DMS79 (cell line): ENCODE measurements at places on chromosomes 6 and 20.
A peak's percentile ranks its signal among the peaks of the same experiment; 100 is the strongest.

DNA sequence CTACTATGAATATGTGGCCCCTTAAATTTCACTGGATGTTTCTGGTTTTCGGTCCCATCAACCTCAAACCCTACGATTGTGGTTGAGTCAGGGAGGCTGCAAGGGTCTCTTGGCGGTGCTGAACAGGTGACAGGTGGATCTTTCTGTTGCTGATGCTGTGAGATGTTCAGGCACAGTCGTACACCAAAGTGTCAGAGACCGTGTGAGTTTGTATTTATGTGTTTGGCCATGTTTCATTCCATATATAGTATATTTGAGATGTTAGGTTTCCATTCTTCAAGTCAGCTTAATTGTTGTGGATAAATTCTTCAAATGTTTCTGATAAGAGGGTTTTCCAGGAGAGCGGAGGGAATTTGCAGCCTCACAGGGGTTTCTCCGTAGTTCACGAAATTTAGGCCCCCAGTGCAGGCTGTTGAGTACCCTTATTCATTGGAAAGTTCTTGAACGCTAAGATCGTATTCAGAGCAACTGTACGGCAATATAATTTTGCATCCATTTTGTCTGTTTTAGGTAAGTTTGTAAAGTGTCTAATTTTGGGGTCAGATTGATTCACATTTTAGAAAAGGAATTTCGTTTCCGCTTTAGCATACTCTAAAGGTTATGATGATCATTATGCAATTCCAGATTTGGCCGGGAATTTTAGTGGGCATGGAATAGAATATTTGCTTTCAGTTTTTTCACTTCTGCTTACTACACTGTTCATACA lies 1.2 kb downstream of the TAB2 start:
- DNase-seq: peak; percentile 11

DNA sequence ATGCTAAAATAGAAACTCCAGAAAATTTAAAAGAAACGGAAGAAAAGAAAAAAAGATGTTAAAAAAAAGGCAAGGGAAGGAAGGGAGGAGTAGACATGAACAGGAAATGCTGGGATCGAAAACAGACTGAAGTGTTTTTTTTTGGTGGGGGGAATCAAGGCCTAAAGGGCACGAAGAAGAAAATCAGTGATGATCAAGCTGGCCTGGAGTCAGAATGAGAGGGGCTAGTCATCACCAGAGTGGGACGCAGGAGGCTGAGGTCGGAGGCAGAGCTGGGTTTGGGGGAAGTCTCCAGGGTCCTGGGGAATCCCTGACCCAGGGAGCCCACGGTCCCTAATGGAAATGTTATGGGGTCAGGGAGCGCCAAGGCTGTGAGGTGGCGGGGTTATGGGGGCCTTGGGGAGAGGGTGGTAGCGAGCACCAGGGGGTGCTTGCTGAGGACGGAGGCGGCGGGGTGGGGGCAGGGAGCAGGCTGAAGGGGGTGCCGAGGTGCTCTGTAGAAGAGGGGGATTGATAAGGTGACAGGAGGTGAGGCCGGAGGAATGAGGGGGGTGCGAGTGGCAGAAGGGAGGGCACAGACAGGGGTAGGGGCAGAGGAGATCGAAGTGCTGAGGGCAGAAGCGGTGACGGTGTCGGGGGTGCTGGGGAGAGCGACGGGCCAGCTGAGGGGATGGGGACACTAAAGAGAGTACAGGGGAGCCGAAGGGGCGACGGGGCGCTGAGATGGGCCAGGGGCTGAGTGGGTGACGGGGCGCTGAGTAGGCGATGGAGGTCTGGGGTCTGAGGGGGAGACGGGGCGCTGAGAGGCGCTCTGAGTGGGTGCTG lies 684 bp downstream of the ZNFX1 start:
- DNase-seq: no peak

GRCh38 chr20:37988306-37988954 lies 44.8 kb downstream of the TTI1 start:
- no peak for DNase-seq

GRCh38 chr6:77433888-77434287 lies 29.4 kb downstream of the HTR1B start:
- DNase-seq: no peak

- no peak for DNase-seq
Measured at GRCh38 chr6:75306064-75306463, 21.5 kb upstream of the TMEM30A start.

- no peak for DNase-seq
Measured at GRCh38 chr6:1812487-1812886, 202.8 kb downstream of the FOXC1 start.

- DNase-seq: no peak
Measured at GRCh38 chr20:57008217-57008616, 258.2 kb downstream of the BMP7 start.

- DNase-seq: no peak
Measured at GRCh38 chr6:88665131-88665530, 298.3 kb downstream of the RNGTT start.

DNA sequence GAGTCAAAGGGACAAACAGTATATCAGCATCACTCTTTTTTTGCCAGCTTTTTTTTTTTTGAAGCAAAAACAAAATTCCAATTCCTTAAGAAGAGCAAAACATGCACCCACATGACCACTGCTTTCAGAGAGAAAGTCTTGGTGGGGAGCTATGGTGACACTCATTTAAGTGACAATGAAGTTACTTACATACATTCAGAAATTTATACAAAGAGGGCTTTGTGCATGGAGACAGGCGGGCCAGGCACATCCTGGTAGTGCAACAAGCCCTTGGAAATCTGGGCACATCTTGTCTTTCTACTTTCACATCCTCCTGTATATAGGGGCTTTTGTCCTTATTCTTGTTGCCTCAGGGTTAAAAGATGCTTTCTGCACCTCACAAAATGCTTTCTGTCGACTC lies 55.9 kb downstream of the IL22RA2 start:
- DNase-seq: no peak

DNA sequence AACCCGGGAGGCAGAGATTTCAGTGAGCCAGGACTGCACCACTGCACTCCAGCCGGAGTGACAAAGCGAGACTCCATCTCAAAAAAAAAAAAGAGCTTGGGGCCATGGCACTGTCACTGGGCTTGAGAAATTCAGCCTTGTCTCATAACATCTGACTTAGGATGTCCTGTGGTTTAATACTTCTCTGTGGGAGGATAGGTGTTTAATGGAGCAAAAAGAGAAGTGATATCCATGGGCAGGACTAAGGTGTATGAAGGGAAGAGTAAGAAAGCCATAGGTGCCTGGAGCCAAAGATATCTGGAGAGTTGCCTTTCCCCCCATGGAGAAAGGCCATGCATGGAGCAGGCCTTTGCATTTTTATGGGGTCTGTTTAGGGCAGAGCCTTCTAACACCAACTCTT lies 11.2 kb downstream of the BMP6 start:
- DNase-seq: no peak

DNA sequence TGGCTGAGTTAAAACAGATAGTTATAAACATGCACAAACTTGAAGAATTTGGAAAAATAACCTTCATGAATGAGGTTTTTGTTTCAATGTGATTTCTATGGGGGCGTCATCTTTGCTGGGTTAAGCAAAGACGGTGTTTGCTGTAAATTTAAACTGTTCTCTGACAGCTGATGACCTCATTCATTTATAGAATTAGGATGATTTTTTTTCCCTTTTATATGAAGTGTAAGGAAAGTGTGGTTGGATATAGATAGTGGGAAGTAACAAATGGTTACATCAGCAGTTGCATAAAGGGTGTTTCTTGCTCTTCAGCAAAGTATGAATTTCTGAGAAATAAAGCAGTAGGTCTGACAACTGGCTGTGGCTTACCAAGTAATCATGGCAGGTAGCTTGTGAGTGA lies 137.2 kb upstream of the CENPW start:
- DNase-seq: no peak

DNA sequence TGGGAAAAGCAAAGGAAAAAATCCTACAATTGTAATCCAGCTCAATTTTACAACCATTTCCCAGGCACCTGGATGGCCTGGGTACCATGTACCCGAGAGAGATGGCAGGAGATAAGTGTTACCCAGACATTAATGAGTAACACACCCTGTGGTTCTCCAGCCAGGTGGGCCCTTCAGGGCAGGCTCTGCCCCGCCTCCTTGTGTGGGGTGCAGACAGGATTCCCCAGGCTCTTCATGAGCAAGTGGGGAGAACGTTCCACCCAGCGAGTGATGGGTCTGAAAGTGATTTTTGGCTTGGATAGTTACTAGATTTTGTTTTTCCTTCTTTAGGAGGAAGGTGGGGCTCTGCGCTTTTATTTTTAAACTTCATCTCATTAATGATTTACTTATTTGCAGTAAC lies 243.9 kb downstream of the TAF4 start:
- no peak for DNase-seq

GRCh38 chr6:53794137-53794719 lies 577 bp upstream of the LRRC1 start:
- peak; percentile 82 for DNase-seq

- no peak for DNase-seq
Measured at GRCh38 chr20:43515628-43516027, 8.1 kb downstream of the L3MBTL1 start.

GRCh38 chr6:117169064-117169665 lies 96.2 kb upstream of the VGLL2 start:
- DNase-seq: no peak

DNA sequence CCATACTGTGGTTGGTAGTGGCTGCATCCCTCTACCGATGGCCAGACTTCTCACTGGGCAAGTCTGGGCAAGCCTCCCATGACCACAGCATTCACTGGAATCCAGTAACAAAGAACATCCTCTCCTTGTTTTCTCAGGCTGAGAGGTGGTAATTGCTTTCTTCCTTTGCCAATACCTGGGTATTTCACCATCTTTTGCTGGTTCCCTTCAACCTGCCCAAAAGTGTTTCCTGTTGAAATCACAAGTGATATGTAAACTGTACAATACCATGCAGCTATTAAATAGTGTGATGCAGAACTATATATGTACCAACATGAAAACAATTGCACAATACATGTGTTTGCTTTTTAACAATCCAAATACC lies at the start of gene PTCHD4:
Gene PTCHD4 (minus strand): TSS at position 55 of the 364 bp plus-strand sequence. CDS start 42,240 bp downstream, outside the sequence.
- DNase-seq: no peak

DNA sequence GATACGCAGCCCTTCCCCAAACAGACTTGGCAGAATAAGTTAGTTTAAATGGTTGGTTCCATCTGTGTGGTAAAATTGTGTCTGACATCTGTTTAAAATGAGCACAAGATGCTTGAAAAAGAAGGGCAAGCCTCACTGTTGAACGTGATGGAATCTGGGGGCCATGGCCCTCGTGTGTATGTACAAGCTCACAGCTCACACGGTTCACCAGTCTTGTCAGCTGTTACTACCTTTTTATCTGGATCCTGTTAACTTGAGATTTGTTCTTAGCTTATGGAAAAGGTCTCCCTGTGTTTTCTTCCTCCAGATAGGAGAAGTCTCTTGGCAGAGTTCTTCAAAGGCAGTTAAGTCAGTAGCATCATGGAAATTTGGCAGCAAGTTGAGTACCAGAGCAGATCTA lies 270.6 kb downstream of the KHDC1L start:
- DNase-seq: no peak

GRCh38 chr6:134168590-134169208 lies 116.3 kb upstream of the SLC2A12 start:
- no peak for DNase-seq

DNA sequence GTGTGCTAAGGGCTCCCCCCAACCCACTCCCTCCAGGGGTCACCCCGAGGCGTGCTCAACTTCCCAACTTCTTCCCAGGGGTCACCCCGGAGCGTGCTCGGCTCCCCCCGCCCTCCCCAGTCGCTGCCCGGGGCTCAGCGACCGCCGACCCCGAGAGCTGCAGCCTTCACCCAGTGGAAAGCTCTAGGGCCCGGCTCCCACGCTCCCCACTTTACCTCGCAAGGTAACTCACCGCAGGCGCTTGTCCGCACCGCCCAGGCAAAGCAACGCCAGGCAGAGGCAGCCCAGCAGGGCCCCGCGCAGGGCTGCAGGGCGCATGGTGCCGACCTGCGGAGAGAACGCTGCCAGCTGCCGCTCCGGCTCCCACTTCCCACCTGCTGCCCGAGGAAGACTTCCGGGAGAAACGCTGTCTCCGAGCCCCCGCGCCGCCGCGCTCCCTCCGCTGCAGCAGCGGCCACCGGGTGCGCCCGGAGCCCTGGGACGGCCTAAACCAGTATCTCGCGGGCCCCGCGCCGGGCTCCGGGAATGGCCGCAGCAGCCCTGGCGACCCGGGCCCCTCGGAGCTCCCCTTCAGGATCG lies 396 bp downstream of the RNASET2 start:
- no peak for DNase-seq
